ENCODE measurements at places on chromosomes 4 and X. TPM values are rescaled to one million over a fixed set of nuclear protein-coding genes. Genes with fewer than 3 reads are reported as not detected.

POF1B gene
- total RNA-seq = 2.0 TPM

CCNI gene
- total RNA-seq = 63.0 TPM

PF4V1 gene
- not detected for total RNA-seq

CXCL11 gene
- total RNA-seq = 0.20 TPM

SEPTIN6 gene
- 10.8 TPM for total RNA-seq

MGARP gene
- 0.79 TPM for total RNA-seq

TCEANC gene
- 0.70 TPM for total RNA-seq

COL25A1 gene
- total RNA-seq = not detected

TMEM144 gene
- total RNA-seq = 3.7 TPM

ALB gene
- 0.16 TPM for total RNA-seq

FGG gene
- 8.0 TPM for total RNA-seq

NR3C2 gene
- 0.01 TPM for total RNA-seq

IBSP gene
- total RNA-seq = not detected

MAGEB6 gene
- 0.09 TPM for total RNA-seq

MAP7D3 gene
- 12.4 TPM for total RNA-seq

TRAM1L1 gene
- total RNA-seq = 0.49 TPM

PGM2 gene
- 12.8 TPM for total RNA-seq

CXorf65 gene
- not detected for total RNA-seq

ZCCHC18 gene
- total RNA-seq = 0.09 TPM

BCLAF3 gene
- total RNA-seq = 2.7 TPM

SRPK3 gene
- total RNA-seq = 0.06 TPM

CCDC160 gene
- not detected for total RNA-seq

CT45A3 gene
- total RNA-seq = 0.29 TPM

LAS1L gene
- 65.0 TPM for total RNA-seq

METTL14 gene
- 12.8 TPM for total RNA-seq

G3BP2 gene
- 106 TPM for total RNA-seq

ATP2B3 gene
- 0.10 TPM for total RNA-seq

RTL9 gene
- 0.16 TPM for total RNA-seq

RBBP7 gene
- total RNA-seq = 163 TPM

HPGD gene
- 83.9 TPM for total RNA-seq

KLF8 gene
- not detected for total RNA-seq

CACNA1F gene
- not detected for total RNA-seq

Data from A549 treated with AZD2906 at 1 μM for 4 hours (cell line).